Progenitor cell of endocrine pancreas (in vitro differentiated cells): ENCODE measurements at places on chromosomes 5 and 9. TPM values are rescaled to one million over a fixed set of nuclear protein-coding genes. Genes with fewer than 3 reads are reported as not detected.

GRCh38 chr9:127368852-127369402 lies 28.0 kb upstream of the SLC2A8 start:
- no peak for DNase-seq

DNA sequence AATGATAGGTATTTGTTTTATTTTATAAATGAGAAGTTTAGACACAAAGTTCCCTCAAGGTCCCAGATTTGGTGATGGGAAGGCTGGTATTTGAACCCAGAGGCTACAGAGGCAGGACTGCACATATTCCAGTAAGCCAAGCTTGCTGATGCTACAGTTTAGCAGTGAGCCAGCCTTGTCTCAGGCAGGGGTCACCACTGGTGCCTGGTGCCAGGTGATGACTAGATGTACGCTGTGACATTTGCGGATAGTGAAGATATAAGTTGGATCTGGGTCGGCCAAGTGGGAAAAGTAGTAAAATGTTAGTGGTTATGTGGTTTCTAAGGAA lies 143.9 kb downstream of the AOPEP start:
- DNase-seq, result no peak

GRCh38 chr9:106800701-106801270 lies 62.2 kb upstream of the ZNF462 start:
- no peak for DNase-seq

- DNase-seq, result no peak
Observed at GRCh38 chr9:132502480-132502879, 79.9 kb upstream of the BARHL1 start.

Gene AK3
- 69.1 and 73.6 TPM in 2 replicates for total RNA-seq

DNA sequence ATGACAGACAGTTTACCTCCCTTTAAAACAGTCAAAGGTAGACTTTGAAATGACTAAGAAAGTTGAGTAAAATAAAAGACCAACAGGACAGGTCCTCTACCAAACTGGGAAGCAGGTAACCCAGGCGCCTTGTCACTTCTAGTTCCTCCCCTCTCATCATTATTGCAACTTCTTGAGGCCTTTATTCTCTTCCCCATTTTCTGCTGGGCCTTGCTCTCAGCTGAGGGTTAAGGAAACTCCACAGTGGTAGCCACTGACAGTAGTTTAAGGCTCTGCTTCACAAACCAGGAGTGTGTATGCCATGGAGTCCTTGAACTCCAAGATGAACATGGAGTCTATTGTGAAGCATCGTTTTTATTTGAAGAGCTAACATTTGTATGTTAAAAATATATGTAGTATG lies 36.9 kb upstream of the TCERG1 start:
- no peak for DNase-seq

- no peak for DNase-seq
Observed at GRCh38 chr5:154238776-154239481, 48.4 kb downstream of the GALNT10 start.

Gene NR4A3
- 1.2 and 1.4 TPM in 2 replicates for total RNA-seq

GRCh38 chr5:13987843-13988464 lies 43.5 kb upstream of the DNAH5 start:
- DNase-seq, result peak; percentile 21

DNA sequence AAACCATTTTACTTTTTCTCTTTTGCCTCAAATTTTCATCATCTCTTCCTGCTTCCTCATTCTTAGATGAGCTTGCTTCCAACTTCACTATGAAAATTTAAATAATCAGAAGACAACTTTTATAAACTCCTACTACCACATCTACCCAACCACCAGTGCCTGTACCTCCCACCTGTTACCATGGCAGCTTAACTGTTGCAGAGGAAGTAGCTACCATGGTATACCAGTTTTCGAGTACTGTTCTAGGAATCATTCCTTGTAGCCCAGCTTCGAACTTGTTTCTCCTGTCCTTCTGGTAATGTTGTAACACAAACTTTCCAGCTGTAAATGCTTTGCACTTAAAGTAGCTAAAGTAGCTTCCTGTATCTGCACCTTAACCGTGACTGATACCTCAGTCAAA lies 266.8 kb upstream of the NREP start:
- no peak for DNase-seq

Gene RAB3C
- total RNA-seq, result 18.9 and 25.2 TPM in 2 replicates

DNA sequence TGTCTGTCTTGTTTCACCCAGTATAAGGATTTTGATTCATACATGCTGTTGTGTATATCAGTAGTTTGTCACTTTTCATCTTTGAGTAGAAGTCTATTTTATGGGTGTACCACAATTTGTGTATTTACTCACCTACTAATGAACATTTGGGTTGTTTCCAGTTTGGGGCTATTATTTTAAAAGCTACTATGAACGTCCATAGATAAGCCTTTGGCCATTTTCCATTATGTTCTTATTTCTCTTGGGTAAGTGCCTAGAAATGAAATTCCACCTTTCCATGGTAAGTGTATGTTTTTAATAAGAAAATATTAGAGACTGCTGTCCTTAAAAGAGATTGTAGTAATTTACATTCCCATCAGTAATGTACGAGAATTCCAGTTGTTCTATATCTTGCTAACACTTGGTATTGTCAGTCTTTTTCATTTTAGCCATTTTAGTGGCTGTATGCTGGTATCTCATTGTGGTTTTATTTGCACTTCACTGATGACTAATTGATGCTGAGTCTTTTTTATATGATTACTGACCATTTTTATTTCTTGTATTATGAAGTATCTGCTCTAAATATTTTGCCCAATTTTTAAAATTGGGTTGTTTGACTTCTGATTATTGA lies 17.9 kb upstream of the PDE8B start:
- DNase-seq, result no peak

- DNase-seq, result no peak
Observed at GRCh38 chr9:92714016-92714415, 44.1 kb upstream of the IPPK start.

Gene CLIC3
- 0.64 TPM in 1 of 2 replicates, not detected in the other for total RNA-seq

GRCh38 chr9:76136986-76137385 lies 246.5 kb downstream of the PCSK5 start:
- no peak for DNase-seq

GRCh38 chr5:73486119-73486899 lies 11.9 kb upstream of the BTF3 start:
- no peak for DNase-seq

DNA sequence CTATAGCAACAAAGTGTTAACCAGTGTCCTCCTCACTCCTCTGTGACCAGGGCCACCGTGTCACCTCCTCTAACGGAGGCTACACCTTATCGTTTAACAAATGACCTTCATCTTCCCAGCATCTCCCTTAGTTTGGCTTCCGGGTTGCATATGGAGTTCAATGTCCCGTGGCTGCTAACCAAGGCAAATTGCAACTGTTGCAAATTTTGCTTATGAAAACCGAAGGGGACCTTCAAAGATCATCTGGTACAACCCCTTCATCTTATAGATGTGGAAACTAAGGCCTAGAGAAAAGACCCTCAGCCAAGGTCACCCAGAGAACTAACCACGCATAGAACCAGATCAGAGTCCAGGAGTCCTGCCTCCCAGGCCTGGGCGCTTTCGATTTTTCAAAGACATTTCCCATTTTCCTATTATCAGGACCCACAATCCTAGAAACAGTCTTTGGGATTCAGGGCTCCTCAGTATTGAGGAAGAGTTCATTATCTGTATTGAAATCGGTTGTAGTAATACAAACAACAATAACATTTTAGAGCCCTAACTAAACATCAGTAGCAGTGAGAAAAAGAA lies 1.4 kb downstream of the PRELID2 start:
- no peak for DNase-seq

Gene SYK
- total RNA-seq, result 7.4 and 9.6 TPM in 2 replicates

- no peak for DNase-seq
Observed at GRCh38 chr5:104443706-104444105, 881.1 kb upstream of the NUDT12 start.
